ENCODE measurements at places on chromosomes 12 and 14. TPM values are rescaled to one million over a fixed set of nuclear protein-coding genes. Genes with fewer than 3 reads are reported as not detected.

DNA sequence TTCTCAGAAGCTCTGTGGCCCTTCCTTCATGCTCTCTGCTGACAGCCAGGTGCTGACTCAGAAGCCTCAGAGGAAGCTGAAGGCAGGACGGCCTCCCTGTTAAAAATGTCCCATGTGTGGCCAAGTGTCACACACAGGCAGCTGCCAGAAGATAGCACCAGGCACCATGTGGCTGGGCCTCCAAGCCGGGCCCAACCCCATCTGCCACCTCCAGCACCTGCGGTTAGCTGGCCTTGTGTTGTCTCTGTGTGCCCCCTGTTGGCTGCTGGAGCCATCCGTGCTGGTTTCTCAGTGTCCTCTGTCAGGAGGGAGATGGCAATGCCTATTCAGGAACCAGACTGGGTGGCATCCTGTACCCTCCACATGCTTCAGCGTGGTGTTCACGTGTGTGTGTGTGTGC is 63.2 kb downstream of the TSPAN11 start:
- no peaks in the 10 kb centered on the region for H3K4me1 ChIP-seq
- H3K27me3 ChIP-seq: no peaks in the 10 kb centered on the region
- no peak overlapping the region for H3K27ac ChIP-seq
- H3K36me3 ChIP-seq: no peaks in the 10 kb centered on the region
- peak; percentile 49 for DNase-seq

- H3K4me3 ChIP-seq: no peak overlapping the region
- no peak for DNase-seq
- no peaks in the 10 kb centered on the region for H3K27me3 ChIP-seq
- H3K4me1 ChIP-seq: peaks cover 7% of the 10 kb centered on the region
- no peaks in the 10 kb centered on the region for H3K36me3 ChIP-seq
Measured at GRCh38 chr12:96402061-96402460, 1.8 kb upstream of the CDK17 start.

GRCh38 chr14:35911097-35911496 is 85.0 kb downstream of the BRMS1L start:
- DNase-seq: no peak
- no peaks in the 10 kb centered on the region for H3K27me3 ChIP-seq
- no peaks in the 10 kb centered on the region for H3K36me3 ChIP-seq
- no peaks in the 10 kb centered on the region for H3K4me1 ChIP-seq
- no peak overlapping the region for H3K4me3 ChIP-seq
- H3K27ac ChIP-seq: no peak overlapping the region

DNA sequence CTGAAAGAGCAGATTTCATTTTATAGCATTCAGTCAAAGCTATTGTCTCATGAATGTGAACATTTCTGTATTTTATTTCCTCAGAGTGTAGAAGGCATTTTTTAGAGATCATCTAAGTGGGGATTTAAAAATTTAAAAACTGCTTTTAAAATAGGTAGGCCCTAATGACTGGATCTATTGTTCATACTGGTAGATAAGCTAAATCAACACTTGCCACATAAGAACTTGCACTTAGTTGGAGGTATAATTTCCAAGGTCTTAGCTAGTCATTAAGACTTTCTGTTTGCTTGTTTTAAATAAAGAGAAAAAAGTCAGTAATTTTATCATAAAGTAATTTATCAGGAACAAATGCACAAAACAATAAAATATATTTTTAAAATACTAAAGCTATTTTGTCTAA is 75.2 kb upstream of the LMO3 start:
- H3K36me3 ChIP-seq: no peaks in the 10 kb centered on the region
- no peak overlapping the region for H3K4me3 ChIP-seq
- no peaks in the 10 kb centered on the region for H3K4me1 ChIP-seq
- H3K27me3 ChIP-seq: no peaks in the 10 kb centered on the region
- no peak overlapping the region for H3K27ac ChIP-seq
- DNase-seq: no peak

DNA sequence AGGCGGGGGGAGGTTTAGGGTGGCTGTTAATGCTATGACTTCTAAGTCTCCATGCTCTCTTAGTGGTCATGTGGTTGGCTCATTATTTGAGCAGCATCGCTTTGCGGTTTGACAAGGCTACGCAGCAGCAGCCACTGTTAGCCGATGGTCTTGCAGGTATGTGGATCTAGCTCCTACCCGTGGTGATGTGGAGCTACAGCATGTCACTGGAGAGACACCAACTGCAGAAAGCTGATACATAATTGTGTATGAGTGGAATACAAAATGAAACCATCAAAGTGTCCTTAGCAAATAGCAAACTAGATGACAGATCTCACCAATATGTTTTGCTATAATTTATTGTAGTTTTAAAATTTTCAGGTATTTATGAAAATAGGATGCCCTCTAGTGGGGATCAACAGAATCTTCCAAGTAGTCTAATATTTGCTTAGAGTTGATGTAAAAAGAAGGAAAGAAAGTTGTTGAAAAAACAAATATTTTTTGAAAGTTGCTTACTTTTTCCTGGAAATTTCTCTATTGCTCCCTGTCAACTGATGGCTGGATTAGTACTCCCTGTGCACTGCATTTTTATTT is 94.9 kb downstream of the NAV3 start:
- H3K27me3 ChIP-seq: no peaks in the 10 kb centered on the region
- H3K36me3 ChIP-seq: no peaks in the 10 kb centered on the region
- H3K27ac ChIP-seq: no peak overlapping the region
- H3K4me1 ChIP-seq: no peaks in the 10 kb centered on the region

DNA sequence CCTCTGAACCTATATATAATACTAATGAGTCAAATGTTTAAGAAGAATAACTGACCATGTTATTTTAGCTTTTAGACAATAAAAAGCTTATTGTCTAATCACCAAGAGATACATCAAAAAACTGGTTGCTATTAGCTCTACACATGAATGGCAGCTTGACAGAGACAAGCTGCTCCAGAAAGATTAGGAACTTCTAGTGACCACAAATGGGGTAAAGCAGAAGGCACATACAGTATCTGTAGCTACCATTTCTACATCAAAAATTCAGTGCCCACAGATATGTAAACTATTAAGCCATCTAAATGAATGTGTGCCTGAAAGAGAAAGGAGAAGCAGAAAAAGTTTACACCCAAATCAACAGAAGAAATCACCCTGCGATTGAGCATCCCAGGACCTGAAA is 2.4 kb downstream of the AREL1 start:
- no peaks in the 10 kb centered on the region for H3K4me1 ChIP-seq
- H3K4me3 ChIP-seq: no peak overlapping the region
- no peaks in the 10 kb centered on the region for H3K27me3 ChIP-seq
- H3K27ac ChIP-seq: no peak overlapping the region
- H3K36me3 ChIP-seq: no peaks in the 10 kb centered on the region

GRCh38 chr14:76948213-76948947 is 80.1 kb downstream of the IRF2BPL start:
- H3K4me1 ChIP-seq: peaks cover 10% of the 10 kb centered on the region
- H3K36me3 ChIP-seq: no peaks in the 10 kb centered on the region
- no peak overlapping the region for H3K27ac ChIP-seq
- H3K27me3 ChIP-seq: no peaks in the 10 kb centered on the region
- no peak for DNase-seq
- no peak overlapping the region for H3K4me3 ChIP-seq

DNA sequence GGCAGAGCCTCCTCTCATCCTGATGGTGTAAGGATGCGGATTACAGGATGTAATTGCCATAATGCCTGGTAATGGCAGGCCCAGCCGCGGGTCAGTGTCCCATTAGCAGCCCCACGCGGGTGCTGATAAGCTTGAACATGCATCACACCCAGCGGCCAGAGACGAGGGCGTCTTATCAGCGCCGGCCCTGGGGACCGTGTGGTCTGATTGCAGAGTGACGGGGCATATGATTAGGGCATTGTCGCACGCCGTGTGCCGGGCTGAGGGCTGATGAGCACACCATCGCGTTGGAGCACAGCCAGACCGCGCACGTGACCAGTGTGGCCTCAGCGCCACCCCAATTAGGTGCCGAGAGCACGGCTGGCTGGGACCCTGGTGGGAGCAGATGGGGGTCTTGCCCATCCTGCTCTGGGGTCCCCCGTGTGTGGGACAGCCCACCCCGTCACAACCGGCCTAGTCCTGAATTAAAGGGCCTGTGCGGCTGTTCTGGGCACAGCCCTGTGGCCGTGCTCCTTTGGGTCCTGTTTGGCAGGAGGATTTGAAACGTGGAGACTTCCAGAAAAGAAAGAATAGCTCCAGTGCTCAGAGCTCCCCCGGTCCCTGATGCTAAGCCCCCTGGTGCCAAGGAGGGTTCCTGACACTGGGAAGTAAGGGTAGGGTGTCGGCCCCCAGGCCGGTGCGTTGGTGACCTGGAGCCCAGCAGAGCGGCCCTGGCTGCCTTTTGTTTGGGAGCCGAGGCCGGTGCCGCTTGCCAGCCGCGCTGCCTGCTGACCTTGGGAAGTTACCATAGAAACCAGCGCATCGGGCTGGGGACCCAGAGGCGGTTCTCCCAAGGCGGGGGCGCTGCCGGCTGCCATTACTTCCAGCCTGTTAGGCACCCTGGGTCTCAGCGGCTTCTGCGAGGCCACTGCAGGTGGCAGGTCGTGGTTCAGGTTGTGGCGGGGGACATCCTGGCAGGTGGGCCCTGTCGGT is 20.7 kb downstream of the KIF26A start:
- no peaks in the 10 kb centered on the region for H3K4me1 ChIP-seq
- H3K27me3 ChIP-seq: no peaks in the 10 kb centered on the region
- H3K4me3 ChIP-seq: no peak overlapping the region
- H3K36me3 ChIP-seq: no peaks in the 10 kb centered on the region

DNA sequence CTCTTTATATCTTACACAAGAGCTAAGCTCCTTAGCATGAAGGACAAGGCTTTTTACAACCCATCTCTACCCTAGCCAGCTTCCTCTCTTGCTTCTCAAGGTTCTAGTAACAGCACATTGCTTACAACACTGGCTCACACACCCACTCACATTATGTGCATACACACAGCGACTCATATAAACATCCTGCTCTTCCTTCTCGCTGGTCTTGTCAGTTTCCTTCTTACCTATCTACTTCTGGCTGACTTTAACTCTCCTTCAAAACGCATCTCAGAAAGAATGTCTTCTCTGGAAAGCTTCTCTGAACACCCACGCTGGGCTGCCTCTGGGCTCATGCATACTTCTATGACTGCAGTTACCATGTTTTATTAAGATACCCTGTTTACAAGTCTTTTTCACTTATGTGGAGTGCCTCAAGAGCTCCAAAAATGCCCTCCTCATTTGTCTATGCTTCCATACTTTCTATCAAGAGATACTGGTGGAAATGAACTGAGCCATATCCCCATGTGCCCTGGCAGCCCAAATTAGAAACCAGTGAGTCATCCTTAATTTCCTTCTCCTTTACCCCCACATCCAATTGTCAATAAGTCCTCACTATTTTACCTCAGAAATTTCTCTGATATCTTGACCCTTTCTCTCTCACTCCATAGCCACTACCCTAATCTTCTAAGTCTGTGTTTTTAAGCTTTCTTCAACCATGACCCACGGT is 126.9 kb upstream of the KRAS start:
- no peak for DNase-seq
- H3K4me3 ChIP-seq: no peak overlapping the region

- H3K27me3 ChIP-seq: no peaks in the 10 kb centered on the region
- no peaks in the 10 kb centered on the region for H3K4me1 ChIP-seq
- no peak overlapping the region for H3K4me3 ChIP-seq
- H3K27ac ChIP-seq: no peak overlapping the region
- no peaks in the 10 kb centered on the region for H3K36me3 ChIP-seq
Measured at GRCh38 chr14:80839743-80840142, 101.8 kb downstream of the CEP128 start.

DNA sequence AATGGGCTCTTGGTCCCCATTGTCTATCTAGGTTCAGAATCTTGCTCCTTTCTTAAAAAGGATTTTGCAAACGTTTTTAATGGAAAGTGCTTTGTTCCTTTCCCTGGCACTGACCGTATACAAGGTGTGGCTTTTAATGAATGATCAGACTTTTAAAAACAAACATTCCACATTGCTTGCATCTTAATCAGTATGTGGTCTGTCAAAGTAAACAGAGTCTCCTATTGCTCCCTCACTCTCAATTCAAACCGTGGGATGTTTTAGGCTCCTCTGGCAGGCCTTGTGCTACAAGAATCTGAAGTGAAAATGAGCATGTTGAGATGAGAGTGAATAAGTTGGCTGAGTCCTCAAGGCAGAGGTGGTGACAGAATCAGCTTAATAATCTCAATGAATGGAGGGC is 107.0 kb downstream of the VRK1 start:
- no peak for DNase-seq
- no peaks in the 10 kb centered on the region for H3K27me3 ChIP-seq
- no peak overlapping the region for H3K4me3 ChIP-seq
- H3K27ac ChIP-seq: no peak overlapping the region
- no peaks in the 10 kb centered on the region for H3K4me1 ChIP-seq

DNA sequence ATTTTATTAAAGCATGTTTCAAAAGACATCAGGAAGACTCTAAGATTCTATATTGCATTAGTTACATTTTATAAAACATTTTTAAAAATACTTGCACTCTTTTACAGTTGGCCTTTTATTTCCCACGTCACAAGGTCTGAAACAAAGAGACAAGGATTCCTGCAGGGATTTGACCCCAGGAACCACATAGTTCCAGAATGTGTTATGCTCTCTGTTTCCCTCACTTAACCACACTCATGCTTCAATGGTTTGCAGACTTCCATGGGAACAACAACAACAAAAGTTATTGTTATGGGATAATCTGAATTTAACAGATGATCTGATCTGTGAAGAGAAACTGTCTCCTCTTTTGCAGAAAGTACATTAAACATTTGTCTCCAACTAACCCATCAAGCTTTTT is 104.3 kb upstream of the PPFIA2 start:
- H3K27me3 ChIP-seq: no peaks in the 10 kb centered on the region
- H3K4me1 ChIP-seq: no peaks in the 10 kb centered on the region
- H3K36me3 ChIP-seq: no peaks in the 10 kb centered on the region
- no peak for DNase-seq
- H3K27ac ChIP-seq: no peak overlapping the region

GRCh38 chr12:106673141-106673540 is 90.3 kb downstream of the RFX4 start:
- no peak overlapping the region for H3K27ac ChIP-seq
- H3K27me3 ChIP-seq: no peaks in the 10 kb centered on the region
- no peaks in the 10 kb centered on the region for H3K36me3 ChIP-seq
- H3K4me3 ChIP-seq: no peak overlapping the region

DNA sequence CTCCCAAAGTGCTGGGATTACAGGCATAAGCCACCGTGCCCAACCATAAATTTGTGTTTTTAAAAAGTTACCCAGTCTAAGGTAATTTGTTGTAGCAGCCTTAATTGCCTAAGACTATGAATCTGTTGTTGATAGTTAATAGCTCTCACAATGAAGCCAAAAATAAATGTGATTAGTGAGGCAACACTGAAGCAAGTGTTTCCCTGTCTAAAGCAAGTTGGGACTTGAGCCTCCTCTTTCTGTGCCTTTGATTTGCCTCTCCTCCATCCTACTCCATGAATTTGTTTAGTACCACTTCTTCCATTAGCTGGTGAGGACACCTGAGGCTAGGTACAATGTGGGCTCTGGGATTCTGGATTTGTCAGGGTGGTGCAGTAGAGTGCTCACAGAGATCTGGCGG is 36.8 kb downstream of the DAAM1 start:
- no peak overlapping the region for H3K4me3 ChIP-seq
- peaks cover 5% of the 10 kb centered on the region for H3K4me1 ChIP-seq
- no peak overlapping the region for H3K27ac ChIP-seq
- DNase-seq: no peak
- H3K36me3 ChIP-seq: no peaks in the 10 kb centered on the region

VWF gene
- total RNA-seq: 61.9 TPM

RTL1 gene
- total RNA-seq: not detected

IL31 gene
- total RNA-seq: not detected

PSEN1 gene
- 32.2 TPM for total RNA-seq

ADAMTS20 gene
- not detected for total RNA-seq

ZDHHC22 gene
- not detected for total RNA-seq
